HS-5 (cell line): ENCODE measurements at places on chromosomes 1 and 21.
A peak's percentile ranks its signal among the peaks of the same experiment; 100 is the strongest.

DNA sequence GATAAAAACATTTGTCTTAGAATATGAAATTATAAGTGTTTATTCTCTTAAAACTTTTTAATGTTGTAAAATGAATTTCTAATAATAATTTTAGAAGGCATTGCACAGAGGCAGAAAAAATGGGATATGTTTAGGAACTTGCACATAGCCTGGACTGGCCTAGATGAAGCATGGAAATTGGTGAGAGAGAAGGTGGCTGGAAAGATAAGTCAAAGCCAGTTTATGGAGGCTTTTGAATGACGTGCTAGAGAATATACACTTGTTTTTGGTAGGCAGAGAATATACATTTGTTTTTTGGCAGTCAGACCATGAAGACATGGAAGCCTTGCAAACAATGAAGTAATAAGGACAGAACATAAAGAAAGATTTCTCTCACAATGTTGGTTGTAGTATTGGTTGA lies 2.3 kb upstream of the C4BPA start:
- no peak for DNase-seq

GRCh38 chr1:22969304-22969709 lies 3.4 kb downstream of the LACTBL1 start:
- peak; percentile 20 for DNase-seq

GRCh38 chr1:155181371-155182051 lies 7.9 kb downstream of the TRIM46 start:
- no peak for DNase-seq

DNA sequence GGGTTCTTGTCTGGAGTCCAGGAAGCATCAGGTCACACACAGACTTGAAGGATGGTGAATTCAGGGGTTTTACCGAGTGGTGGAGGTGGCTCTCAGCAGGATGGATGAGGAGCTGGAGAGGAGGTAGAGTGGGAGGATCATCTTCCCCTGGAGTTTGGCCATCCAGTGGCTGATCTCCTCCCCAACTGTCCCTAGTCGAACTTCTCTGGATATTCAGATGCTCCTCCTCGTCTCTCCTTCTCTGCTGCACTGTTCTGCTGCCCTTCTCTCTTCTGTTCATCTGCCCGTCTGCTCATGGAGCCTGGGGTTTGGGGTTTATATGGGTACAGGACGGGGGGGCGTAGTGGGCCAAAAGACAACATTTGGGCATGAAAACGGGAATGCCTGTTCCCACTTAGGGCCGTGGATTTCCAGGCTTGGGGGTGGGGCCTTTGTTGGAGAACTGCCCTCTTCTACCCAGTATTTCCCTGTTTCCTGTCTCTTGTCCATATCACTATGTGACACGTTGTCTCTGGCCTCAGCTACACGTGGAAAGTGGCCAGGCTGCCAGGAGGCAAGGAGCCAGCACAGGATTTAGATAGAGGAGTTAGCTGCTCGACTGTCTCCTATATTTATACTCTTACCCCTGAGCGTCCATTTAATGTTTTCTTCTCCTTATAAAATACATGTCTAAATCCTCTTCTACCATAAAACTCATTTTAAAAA lies 76.7 kb downstream of the SIPA1L2 start:
- no peak for DNase-seq

DNA sequence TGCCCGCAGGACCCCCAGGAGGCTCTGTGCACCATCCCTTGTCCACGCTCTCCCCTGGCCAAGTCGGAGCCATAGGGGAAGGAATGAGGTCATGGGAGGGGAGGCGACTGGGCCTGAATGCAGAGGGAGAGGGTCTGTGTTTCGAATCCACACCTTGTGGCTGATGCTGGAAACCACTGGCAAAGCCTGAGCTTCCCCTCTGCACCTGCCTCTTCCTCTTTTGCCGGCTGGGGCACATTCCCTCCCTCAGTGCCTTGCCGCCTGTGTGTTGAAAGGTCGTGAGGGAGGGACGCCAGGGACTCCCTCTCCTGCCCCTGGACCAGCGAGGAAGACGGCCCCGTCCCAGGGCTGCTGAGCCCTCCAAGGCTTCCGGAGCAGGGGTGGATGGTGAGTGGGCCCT lies 27.3 kb downstream of the PRDM16 start:
- no peak for DNase-seq

- no peak for DNase-seq
Observed at GRCh38 chr21:29124645-29125044, 5.8 kb upstream of the MAP3K7CL start.

DNA sequence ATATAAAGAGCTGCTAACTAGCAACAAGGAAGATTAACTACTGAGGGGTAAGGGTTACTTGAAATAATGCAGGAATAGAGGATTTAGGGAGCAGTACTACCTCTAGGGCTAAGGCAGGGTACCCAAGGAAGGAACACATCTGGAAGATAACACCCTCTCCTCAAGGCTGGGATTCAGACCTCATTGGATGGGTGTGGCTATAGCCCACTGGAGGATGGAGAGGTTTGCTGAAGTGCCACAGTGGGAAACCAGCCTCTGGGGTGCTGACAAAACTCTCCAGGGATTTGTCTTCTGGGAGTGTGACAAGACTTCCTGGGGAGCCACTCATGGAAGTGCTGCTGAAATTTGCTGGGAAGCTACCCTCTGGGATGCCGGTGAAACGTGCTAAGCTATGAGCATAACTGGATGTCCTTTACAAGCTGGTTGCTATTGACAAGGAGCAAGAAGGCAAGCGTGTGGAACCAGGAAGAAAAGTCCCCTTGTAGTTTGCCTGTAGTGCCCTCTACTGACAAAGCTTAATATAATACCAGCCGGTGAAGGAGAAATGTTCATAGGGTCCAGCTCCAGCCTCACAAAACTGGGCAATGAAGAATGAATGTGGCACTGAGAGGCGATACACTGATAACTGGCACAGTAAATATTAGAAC lies 122.8 kb upstream of the USP24 start:
- DNase-seq: no peak

DNA sequence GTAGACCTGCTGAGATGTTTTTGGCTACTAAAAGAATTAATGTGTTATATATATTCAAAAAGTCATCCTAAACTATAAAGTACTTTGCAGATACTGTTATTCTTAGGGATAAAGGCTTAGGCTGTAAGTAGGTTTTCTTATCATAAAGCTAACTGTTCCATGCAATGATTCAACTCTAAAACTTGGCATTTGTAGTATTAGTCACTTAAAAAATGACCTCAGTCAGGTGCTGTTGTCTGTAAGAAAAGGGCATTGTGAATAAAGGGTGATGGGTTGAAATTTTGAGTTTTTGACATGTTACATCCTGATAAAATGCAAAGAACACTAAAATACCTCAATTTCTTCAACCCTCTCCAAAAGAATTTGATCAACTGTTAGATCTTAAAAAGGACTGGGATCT lies 32.9 kb downstream of the ADCY10 start:
- DNase-seq: no peak

DNA sequence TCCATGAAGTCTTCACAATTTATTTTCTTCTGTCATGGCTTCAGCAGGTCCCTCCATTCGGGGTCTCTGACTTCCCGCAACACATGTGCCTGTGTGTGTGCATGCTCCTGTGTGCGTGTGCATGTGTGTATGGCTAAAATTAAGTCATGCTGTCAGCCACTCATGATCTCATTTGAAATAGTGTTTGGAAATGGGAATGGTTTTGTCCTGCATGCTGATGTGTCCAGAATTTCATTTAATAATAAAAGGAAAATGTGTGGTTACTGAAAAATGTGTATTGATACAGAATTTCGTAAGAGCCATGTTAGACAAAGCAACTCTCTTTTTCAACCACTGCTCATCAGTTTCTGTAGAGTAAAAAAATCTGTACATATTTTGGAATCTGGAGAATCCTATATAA lies 123.8 kb upstream of the PRDX6 start:
- no peak for DNase-seq

- no peak for DNase-seq
Observed at GRCh38 chr1:115717541-115717940, 51.0 kb downstream of the CASQ2 start.

- DNase-seq: no peak
Observed at GRCh38 chr1:169886931-169887330, 6.8 kb downstream of the SCYL3 start.

- peak; percentile 84 for DNase-seq
Observed at GRCh38 chr1:84442256-84442655, 36.8 kb upstream of the RPF1 start.

GRCh38 chr1:247008406-247008799 lies 546 bp upstream of the ZNF695 start:
- no peak for DNase-seq

GRCh38 chr1:13990939-13991338 lies 291.0 kb downstream of the PRDM2 start:
- DNase-seq: no peak

GRCh38 chr1:171563675-171564074 lies 58.4 kb upstream of the MYOCOS start:
- no peak for DNase-seq

DNA sequence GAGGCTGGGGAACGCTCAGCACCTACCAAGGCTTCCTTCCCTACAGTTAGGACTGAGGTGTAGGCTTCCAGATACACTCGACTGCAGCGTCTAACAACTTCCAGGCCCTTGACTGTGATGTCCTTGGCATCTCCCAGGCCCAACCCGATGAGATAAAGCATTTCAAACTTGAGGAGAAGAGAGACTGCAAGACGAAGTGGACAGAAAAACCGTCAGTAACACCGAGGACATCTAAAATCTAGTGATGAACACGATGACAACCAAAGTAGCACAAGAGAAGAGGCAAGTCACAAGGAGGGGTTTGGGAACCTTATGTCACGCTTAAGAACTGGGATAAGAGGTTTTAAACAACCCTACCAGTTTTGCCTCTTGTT lies 314 bp downstream of the DPH5 start:
- no peak for DNase-seq

DNA sequence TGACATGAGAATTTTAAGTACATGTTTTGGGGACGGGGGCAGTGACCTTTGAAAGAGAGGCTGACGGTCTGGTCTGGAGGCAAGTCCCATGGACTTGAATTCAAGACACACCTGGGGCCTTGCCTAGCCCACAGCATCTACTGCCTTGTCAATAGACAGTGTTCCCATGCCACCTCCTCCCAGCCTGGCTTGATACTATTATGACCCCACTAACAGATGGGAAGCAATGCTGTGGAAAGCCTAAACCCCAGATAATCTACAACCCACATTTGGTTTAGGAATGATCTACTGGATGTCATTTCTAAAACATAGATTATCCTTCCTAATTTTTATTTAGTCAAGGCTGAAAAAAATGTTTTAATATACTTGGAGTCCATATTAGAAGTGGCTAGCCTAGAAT lies 17.8 kb upstream of the NFASC start:
- no peak for DNase-seq

DNA sequence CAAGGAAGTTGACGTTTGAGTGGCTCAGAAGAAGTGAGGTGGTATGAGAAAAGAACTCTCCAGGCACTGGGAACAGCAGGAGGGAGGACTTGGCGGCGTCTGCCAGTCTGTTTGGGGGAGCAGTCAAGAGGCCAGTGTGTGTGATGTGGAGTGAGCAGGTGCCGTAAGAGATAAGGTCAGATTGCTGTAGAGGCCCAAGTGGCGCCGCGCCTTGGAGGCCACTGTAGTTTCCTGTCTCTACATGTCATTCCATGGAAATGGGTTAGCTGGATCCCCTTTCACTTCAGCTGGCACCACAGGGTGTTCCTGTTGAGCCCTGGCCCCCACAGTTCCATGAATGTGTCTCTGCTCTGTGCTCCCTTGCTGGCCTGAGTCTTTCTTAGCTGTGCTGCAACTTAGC lies 35.5 kb upstream of the PTPRF start:
- DNase-seq: no peak

DNA sequence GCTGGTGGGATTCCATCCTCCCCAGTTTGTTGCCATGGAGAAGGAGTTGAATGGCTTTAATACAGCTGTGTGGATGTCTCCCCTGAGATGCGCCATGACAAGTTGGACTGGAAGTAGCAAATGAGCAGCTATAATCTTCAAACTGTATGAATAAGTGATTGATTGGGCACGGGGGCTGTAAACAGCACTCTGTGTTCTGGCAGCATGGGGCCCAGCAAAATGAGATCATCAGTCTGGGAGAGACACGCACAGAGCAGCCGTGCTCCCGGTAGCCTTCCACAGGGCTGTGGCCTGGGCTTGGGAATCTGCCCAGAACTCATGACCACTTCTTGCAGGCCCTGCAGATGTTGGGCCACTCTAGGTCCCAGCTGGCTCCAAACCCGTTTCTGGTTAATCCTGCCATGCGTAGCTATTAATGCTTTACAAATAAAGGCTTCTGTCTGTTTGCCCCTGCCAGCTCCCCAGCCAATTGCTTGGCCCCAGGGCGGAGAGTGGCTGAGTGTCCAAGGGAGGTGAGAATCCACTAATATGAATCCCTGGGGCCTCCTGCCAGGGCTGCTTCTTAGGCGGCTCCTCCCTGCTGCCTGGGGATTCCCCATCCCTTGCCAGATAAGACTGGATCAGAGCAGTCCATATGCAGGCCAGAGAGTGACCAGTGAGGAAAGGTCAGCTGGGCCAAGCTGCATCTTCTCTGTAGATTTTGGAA lies 642.9 kb downstream of the AJAP1 start:
- no peak for DNase-seq

- DNase-seq: no peak
Observed at GRCh38 chr21:42688841-42689371, 35.5 kb downstream of the PDE9A start.

GRCh38 chr21:37574751-37575150 lies 208.2 kb downstream of the DYRK1A start:
- no peak for DNase-seq
